ENCODE measurements at places on chromosomes 5 and 9.

GRCh38 chr5:54357408-54358058, 47.2 kb upstream of the ARL15 start:
- no peak for DNase-seq

DNA sequence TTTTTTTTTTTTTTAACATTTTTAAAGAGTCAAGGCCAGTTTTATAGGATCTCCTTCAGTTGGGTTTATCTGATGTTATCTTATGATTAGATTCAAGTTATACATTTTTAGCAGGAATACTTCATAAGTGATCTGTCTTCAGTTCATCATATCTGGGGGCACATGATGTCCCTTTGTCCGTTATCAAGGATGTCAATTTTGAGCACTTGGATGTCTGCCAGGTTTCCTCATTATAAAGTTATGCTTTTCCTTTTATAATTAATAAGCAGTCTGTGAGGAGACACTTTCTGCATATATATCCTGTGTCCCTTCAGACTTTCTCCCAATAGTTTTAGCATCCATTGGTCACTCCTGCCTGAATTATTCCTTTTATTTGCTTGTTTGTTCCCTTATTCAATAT, 11.8 kb downstream of the HDHD3 start:
- DNase-seq: no peak

DNA sequence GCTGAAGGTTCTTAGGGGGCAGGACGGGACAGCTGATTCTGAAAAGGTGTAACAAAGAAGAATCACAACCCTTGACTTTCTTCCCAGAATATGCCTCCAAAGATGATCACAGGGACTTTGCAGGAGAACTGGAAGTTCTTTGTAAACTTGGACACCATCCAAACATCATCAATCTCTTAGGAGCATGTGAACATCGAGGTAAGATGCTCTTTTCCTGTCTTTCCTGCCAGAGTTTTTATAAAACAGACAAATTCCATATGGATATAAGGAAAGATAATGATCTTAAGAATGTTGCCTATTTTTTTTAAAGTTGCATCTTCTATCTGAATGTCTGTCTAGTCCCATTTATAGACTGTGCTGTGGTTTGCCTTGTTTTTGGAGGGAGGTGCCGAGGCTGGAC, 87.9 kb downstream of the EQTN start:
- DNase-seq: no peak

GRCh38 chr5:62780888-62781287, 202.3 kb downstream of the LRRC70 start:
- DNase-seq: no peak

DNA sequence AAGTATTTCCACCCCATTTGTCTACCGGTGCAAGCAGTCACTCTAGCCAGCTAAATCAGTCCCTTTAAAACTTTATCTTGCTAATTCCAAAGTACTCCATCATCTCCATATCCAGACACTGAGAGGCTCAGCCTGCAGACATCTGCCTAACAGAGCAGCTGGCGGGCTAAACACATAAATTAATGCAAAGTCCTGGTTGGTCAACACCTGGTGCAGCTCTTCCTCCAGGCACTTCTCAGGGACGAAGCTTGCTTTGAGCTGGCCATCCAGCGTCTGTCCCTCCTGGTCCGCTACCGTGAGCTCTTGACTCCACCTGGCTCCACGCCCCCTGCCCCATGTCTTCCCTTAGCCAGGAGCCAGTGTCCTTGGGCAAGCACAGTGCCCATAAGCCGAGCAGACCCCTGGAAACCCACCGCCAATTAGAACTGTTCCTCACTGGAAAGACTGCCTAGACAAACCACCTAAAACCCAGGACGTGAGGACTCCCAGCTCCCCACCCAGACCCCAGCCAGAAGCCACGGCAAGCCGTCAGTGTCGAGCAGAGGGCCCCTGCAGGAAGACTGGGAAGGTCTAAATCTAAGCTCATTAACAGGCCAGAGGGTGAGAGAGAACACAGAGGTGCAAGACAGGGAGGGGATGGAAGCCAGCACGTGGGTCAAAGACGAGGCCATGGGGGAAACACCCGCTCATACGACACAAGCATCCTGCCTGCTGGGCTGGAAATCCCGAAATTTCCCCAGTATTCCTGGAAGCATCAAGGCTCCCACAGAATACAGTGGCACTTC, 120.0 kb downstream of the COL23A1 start:
- no peak for DNase-seq

DNA sequence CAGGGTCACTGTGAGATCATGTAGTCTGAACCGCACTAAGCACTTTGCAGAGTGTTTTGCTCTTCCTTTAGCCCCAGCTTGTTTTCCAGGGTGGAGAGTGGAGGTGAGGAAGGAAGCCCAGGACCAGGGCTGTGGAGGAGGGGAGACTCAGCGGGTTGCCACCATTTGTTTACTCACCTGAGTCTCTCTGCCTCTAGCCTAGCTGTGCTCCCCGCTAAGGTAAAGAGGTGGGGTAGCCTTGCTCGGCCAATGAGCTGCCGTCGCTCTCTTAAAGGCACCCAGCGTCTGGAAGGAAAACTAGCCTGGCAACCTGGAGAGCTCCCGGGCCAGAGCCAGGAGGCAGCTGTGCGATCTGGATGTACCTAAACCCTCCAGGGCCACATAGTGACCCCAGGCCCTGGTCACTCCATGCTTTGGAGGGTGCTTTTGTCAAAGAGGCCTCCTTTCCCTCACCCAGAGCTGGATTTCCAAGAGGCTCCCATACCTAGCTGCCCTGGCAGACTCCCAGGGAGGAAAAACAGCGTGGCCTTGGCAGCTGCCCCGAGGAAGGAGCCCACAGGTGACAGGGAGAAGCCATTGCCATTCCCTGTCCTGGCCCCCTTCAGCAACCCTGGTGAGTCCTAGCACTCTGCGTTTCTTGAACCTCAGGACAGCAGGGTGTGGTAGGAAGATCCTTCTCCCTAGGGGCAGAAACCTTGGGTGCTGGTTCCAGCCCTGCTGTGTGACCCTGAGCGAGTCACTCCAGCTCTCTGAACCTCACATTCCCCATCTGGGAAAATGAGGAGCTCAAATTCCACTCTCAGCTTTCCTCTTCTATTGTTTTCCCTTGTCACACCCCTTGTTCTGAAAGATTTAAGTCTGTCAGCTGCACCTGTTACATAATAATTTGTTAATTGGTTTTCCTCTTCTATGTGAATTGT, 42.4 kb upstream of the LARP1 start:
- DNase-seq: no peak

GRCh38 chr9:136385015-136385414, 11.5 kb upstream of the CARD9 start:
- DNase-seq: no peak

DNA sequence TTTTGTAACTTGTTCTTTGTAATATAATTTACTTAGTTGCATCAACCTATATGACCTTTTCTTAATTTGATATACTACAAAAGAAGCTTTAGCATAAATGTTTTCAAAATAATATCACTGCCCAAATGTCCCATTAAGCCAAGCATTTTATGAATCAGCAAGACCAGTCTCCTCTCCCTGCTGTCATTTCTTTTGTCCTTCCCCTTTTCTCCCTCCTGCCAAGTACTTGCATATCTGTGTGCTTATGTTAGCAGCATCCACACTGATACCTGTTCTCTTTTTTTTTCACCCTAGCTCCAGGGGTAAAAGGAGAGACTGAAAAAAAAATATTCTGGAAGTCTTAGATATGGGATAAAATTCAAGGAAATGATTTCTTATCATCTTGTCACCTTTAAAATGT, 69.7 kb downstream of the ZSWIM6 start:
- DNase-seq: no peak

All from kidney glomerular epithelial cell (primary cell).